ENCODE measurements at places on chromosomes 2 and 18.

GRCh38 chr2:47050021-47050760 is 104.9 kb downstream of the STPG4 start:
- no peak for DNase-seq

GRCh38 chr2:47645246-47645645 is 137.7 kb upstream of the MSH6 start:
- no peak for DNase-seq

DNA sequence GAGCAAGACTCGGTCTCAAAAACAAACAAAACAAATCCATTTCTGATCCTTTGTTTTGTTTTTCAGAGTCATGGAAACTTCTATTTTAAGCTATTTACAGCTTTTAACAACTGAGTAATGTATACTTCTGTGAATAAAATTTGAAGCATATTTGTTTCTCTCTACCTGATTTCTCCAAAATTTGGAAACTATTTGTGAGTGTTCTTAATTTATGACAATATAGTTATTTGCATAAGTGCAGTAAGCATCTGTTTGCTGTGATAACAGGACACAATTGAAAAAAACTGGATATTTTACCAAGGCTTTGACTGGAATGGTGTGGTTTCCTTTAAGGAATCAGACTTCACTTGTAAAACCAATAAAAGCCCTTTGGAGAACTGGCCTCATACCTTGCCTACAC is 53.3 kb upstream of the GULP1 start:
- no peak for DNase-seq

DNA sequence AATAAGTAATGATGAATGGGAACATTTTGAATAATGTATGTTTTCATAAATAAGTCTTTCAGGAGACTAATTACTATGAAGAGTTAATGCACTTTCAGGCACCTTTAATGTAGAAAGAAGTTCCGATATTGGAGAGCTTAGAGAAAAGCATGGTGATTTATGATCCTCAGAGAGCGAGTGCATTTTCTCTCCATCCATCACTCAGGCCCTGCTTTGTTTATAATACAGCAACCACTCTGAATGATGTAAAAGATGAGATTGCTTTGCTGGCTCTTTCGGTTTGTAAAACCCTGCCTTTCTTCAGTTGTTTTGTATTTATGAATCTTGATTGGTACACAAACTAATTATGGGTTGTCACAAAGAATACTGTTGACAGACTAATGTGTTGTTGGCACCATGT is 132.0 kb downstream of the NYAP2 start:
- DNase-seq, result no peak

DNA sequence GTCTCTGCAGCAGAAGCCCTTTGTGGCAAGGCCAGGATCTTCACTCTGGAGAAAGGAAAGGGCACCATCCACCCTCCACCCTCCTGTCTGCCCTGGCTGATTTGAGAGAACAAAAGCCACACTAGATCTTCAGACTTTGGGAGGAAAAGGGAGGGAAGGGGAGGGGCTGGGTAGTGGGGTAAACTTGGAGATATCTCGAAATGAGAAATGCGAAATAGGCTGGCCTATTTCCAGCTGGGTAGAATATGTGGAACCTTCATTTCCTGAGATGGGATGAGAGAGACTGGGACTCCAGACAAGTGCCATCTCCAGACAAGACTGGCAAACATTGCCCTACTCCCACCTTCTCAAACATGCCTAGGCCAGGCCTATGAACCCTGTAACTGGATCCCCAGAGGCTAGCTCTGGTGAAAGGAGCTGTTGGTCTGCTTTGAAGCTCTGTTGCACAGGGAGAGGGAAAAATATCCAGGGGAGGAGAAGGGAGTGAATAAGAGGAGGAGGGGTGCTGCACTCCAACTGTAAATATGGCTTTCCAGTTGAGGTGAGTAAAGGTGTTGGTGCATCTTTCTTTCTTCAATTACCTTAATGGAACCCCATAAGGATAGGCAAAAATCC is 1.7 kb downstream of the HOXD12 start:
- DNase-seq, result no peak

- no peak for DNase-seq
These were observed 24.2 kb upstream of the UGT1A8 start for GRCh38 chr2:233593201-233593600.

- DNase-seq, result no peak
These were observed 143.0 kb downstream of the TANC1 start for GRCh38 chr2:159111346-159111927.

DNA sequence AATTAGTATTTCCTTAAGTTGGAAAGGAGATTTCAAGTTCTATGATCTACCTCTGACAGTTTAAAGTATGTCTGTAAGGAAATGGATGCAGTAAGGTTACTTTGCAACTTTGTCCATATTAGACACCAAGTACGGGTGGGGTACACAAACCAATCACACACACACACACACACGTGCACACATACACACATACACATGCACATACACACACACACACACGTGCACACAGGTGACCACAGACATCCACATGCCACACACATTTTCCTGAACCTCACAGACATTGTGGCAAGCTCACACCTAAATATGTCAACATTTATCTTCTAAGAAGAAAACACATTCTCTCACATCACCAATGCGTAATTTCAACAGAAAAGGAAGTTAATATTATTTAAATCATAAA is 165.9 kb downstream of the MYT1L start:
- no peak for DNase-seq

- DNase-seq, result no peak
These were observed 50.3 kb upstream of the ZBTB7C start for GRCh38 chr18:48459465-48459864.

GRCh38 chr18:42730272-42730671 is 385.2 kb downstream of the RIT2 start:
- no peak for DNase-seq

DNA sequence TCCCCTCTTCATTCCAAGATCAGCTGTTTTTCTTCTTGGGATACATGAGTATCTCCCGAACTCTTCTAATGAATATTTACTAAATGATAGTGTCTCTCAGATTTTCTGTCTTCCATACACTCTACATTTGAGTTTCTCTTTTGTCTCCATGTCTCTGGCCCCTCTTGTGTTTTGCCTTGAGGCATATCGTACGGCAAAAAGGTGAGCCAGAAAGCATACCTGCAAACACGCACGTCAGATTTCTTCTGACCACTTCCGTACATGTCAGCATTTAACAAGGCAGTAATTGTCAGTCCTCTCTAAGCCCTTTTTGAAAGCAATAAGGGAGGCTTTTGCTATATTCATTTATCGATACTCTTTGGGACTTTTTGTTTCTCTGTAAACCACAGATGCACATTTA is 82.4 kb downstream of the FEZ2 start:
- no peak for DNase-seq

- DNase-seq, result no peak
These were observed 160.5 kb downstream of the TMEM163 start for GRCh38 chr2:134558208-134558830.

GRCh38 chr2:112698834-112699515 is 21.8 kb upstream of the NT5DC4 start:
- no peak for DNase-seq

DNA sequence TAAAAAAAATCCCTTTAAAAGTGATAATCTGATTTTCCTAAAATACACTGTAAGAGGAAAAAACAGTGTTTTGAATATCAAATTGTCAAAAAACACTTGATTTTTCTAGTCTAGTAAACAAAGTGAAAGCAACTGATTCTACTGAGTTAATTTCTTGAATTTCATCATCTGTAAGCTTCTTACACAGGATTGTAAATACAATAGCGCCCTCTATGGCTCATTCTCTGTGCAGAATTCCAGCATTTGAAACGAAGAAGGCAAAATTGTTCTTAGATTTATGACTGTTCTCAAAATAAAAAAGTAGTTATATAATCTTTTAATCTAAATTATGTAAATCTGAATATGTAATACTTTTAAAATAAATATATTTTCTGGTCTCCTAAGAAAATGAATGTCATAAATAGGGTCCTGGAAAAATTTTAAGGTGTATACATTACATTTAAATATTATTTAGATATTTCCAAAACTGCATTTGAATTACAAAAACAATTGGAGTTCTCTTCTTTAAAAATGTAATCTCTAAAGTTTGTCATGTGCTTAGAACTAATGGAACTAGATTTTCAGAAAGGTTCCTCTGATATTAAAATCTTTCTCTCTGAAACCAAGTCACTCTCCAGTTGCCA is 176.9 kb upstream of the MC4R start:
- DNase-seq, result peak; percentile 50

GRCh38 chr18:9410515-9410914 is 64.8 kb upstream of the RALBP1 start:
- no peak for DNase-seq

DNA sequence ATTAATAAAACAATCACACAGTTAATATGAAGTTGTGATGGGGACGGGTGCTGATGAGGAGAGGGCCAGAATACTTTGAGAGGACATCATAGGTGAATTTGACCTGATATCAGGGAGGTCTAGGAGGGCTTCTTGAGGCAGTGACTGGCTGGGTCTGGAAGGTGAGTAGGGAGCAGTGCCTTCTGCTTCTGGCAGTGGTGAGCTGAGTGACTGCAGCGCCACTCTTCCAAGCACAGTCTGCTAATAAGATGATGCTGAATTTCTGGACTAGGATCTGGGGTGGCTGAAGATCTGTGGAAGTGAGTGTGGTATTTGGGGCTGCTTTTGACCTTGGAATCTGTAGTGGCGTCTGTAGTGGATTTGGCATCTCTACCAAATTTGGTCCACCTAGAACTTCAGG is 5.5 kb downstream of the DGKD start:
- DNase-seq, result no peak

- peak; percentile 39 for DNase-seq
These were observed 137.8 kb downstream of the PID1 start for GRCh38 chr2:229133155-229133772.

DNA sequence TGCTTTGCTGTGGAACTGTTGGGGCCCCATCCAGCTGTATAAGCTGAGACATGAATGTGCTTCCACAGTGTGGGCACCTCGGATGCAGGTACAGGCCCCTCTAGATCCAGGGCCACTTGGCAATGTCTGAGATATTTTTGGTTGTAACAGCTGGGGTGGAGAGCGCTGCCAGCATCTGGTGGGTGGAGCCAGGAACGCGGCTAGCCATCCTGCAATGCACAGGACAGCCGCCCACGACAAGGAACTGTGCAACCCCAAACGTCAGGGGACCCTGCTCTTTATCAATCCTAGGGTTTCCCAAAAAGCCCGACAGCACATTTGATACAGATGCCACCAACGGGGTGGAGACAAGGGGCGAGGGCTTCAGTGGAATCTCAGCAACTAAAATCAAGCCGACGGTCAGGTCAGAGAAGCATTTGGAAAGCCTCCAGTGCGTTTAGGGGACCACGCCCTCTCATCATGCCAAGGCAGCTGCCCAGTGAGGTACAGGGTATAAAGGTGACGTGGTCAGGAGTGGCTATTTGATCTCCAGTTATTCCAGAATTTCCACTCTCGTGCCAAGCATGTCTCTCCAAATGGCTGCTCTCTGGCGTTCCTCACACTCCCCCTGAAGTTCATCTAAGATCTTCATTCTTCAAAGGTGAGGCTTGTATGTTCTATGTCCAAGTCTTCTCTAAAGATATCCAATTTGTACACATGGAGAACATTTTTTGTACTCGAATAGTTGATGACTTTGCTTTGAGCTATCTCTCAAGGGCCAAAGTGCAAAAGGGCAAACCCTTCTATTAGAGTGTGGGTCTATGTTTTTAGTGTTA is 55.7 kb downstream of the LRRFIP1 start:
- no peak for DNase-seq

DNA sequence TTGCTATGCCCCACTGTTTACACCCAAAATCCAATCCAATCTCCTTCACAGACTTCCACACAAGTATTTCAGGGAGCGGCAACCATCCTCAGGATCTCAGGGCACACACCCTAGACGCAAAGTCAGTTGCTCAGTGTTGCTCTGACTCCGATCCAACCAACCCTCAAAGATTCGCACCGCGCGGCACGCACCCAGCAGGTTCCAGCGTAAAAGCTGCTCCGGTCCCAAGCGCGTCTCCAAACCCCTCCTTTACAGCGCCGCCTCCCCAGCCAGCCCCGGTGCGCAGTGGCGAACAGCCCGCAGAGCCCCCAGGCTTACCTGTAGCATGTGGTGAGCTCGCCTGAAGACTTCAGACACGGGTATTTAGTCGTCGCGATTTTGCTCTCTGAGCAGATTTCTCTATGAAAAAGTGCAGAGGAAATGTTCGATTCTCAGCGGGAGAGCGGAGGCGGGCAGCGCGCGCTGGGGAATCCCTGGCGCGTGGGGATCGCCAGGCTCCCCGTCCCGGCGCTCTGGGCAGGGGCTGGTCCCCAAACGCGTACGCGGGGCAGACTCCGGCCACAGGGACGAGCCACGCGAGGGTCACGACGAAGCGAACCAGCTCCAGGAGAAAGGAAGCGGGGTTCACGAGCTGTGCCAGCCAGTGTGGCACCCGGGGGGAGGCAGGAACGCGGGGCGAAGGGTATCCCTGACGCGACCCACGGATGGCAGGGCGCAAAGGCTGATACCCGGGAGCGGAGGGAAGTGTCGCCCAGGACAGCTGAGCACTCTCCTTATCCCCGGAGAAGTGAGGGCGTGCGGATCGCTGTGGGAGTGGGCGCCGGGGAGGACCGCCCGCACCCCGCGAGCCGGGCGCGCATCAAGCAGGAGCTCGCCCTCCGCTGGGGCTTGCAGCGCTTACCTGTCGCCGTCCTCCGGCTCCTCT is 650 bp downstream of the CCBE1 start:
- DNase-seq, result no peak

- DNase-seq, result no peak
These were observed 7.8 kb upstream of the ANXA4 start for GRCh38 chr2:69734035-69734611.

GRCh38 chr2:223668302-223668998 is 66.3 kb upstream of the SCG2 start:
- no peak for DNase-seq

DNA sequence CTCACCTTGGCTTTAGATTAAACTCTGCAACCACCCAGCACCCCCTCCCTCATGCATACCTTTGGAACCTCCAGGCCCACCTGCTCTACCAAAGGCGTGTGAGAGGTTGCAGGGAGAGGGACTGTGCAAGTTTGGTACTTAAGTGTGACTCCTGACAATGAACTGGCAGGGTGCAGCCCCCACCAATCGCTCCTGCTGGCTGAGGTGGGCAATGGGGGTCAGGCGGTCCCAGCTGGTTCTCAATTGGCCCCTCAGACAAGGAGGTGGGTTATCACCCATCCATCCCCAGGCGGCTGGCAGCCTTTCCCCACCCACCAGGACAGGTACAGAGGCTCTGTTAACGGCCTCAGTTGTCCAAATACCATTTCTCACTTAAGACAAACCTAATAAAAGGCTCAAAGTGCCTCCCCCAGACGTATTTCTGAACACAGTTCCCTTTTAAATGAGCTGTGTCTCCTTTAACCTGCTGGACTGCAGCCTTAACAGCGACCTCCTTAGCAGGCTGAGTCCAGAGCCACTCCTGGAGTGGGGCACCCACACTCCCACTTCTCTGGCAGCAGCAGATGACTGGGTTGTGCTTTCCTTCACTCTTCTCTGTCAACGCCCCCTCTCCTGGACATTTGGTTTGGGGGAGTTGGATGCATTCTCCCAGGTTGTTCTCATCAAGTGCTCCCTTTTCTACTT is 169.2 kb upstream of the SMAD2 start:
- DNase-seq, result no peak

GRCh38 chr2:168884975-168885374 is 5.3 kb downstream of the SPC25 start:
- no peak for DNase-seq

GRCh38 chr2:106667478-106668070 is 180.4 kb downstream of the CD8B2 start:
- DNase-seq, result no peak
